Hematopoietic multipotent progenitor cell treated with erythropoietin and hydrocortisone succinate and interleukin-3 and kit ligand, for 8 days (in vitro differentiated cells): ENCODE measurements at places on chromosomes 5 and 9.

- DNase-seq, result no peak
Measured at GRCh38 chr9:91246846-91247245, 114.9 kb downstream of the AUH start.

- no peak for DNase-seq
Measured at GRCh38 chr5:158513490-158514318, 586.0 kb downstream of the EBF1 start.

- no peak for DNase-seq
Measured at GRCh38 chr5:139584137-139584536, 23.0 kb downstream of the UBE2D2 start.

GRCh38 chr5:65059681-65060598 is 291.2 kb downstream of the CWC27 start:
- DNase-seq, result no peak

DNA sequence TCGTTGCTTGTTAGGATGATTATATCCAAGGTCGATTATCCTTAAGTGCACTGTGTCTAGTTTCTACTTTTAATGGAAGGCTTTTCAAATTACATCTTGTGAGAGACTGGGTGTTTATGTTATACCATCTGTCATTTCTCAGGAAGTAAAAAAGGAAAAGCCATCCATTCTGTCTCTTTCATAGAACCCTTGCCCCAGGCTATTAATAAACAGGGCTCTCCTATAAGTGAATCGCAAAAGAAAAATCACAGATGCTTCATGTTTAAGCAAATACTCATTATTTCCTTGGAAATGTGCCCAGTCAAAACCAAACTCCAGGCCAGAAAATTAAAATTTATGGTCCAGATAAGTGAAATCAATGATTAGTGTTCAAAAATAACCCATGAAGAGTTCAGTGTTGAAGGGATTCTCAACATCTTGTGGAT is 58.1 kb downstream of the STARD4 start:
- DNase-seq, result no peak

- no peak for DNase-seq
Measured at GRCh38 chr5:83227611-83228010, 150.3 kb downstream of the XRCC4 start.

DNA sequence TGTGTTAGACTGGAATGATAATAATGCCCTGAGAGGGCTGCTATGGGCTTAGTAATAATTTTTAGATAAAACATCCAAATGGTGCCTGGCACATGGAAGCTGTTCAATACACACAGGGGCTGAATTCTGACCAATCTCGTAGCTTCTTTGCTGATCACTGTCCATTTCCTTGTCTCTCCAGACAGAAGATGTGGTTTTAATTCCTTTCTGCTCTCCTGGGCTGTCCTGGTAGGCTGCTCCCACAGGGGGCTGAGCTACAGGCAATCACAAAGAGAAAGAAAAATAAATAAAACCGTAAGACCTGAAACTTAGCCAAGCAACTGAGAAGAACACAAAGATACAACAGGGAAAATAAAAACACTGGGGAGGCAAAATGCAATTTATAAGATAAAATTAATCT is 136.5 kb downstream of the CDK5RAP2 start:
- DNase-seq, result no peak

DNA sequence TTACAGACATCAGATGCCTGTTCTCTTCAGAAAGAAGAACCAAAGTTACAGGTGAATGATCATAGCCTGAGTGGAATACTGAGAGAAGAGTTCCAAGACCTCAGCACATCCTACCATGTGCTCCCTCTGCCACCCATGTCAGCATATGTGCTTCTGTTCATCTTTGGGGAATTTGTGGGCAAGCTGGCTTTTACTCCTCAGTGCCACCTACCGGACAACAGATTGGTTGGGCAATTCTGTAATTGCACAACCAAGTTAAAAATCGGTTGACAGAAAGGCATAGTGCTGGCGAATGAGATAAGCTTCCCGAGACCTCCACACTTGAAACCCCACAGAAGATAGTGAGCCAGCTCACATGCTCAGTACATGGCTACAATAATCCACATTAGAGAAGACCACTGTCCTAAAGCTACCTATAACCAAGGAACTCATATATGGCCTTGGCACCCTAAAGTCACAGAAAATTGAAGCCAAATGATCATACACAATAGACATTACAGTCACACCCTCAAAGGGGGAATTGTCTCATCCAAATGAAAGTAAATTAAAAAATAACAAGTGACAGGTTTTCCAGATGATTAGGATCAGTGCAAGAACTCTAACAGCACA is 1238.0 kb upstream of the NUDT12 start:
- no peak for DNase-seq
